ENCODE measurements at places on chromosomes 7 and 10.

DNA sequence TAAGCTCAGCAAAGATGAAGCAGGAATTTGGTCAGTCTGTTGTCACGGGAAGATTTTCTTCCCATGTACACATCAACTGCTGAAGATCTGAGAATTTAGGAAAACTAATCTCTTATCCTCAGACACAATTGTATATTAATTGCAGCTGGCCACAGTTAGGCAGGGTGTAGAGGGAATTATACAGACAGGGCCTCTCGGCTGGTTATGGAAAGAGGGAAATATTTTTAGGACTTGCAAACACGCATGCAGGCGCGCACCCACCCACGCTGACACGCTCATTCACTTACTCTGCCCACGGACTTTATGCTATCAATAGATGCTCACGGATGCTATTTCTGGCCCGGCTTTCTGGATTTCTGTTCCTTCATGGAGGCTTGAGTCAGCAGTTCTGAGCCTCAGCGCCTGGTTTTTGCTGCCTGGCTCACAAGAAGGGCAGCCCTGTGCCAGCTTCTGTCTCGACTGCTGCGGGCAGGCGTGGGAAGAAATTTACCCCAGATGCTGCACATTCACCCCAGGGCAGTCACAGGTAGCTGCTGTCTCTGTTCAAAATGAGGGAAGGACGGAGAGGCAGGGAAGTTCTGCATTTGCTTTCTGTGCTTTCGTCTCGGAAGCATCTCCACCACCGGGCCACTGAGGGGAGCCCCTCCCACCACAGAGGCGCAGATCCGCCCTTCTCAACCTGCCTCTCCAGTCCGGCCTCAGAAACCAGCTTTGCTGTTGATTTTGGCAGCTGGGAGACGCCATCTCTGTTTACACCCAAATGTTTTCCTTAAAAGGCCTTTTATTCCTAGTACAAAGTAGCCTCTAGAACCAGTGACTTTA lies 116.3 kb upstream of the BTBD16 start:
- DNase-seq: no peak

DNA sequence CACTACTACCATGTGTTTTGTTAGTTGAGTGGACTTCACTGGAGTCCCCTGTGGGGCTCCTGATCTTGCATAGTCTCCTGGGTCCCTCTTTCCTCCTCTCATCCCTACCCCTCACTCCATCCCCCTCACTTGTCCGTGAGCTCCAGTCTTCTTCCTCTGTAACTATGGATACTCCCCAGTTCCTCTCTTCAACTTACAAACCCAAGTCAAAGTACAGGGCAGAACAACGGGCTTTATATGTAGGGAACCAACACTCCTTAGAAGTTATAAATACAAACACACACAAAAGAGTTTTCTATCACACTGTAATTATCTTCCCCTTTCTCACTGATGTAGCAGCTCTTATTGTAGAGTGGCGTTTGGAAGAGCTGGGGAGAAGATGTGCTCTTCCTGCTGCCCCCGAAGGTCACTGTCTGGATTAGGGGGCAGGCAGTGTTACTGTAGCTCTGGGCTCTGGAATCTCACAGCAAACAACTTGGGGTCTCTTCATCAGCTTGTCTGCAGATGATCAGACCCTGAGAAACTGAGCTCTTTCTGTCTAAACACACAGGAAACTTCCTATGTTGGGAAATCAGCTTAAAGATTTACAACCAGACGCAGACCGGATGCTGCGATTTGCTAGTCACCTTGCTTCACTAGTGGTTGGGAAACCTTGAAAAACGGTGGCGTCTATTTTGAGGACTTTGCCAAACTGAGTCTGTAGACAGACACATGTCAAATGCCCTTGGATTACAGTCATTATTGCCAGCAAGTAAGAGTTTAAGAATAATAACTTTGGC lies 13.6 kb downstream of the SNX10 start:
- DNase-seq: no peak

GRCh38 chr7:30411897-30412296 lies 66.7 kb downstream of the NOD1 start:
- DNase-seq: no peak

DNA sequence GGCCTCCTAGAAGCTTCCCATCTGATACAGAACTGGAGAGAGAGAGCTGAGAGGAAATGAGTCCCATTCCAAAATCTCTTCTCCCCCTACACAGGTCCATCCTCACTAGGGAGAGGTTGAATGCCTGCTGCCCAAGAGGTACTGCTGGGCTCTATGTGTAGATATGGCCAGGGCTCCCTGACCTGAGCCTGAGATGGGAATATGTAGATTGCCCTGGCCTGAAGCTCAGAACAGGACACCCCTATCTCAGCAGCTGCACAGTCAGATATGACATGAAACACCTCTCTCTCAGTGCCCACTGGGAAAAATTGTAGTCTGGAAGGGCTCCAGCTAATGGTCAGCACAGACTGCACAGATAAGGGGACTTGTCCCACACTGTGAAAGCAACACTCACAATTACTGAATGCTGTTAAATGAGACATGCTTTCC lies 3.1 kb upstream of the IFIT1B start:
- no peak for DNase-seq

- no peak for DNase-seq
Measured at GRCh38 chr10:114094795-114095194, 51.1 kb downstream of the ADRB1 start.

DNA sequence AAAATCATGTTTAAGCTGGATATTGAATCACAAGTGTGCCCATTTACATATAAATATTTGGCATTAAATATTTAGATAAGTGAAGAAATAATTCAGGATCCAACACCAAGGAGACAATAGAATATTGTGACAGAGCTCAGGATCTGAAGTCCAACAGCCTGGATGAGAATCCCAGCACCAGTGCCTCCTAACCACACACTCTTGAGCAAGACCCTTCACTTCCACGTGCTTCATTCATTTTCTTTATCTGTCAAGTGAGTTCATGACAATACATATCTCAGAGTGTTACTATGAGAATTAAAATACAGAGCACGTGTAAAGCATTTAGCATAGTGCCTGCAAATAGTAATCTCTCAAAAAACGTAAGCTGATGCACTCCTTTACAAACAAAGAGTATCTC lies 78.4 kb upstream of the IKZF1 start:
- DNase-seq: no peak

- DNase-seq: peak; percentile 42
Measured at GRCh38 chr10:124381011-124381611, 37.6 kb downstream of the OAT start.

Measured in activated effector memory CD4-positive, alpha-beta T cell treated with anti-CD3 and anti-CD28 coated beads, Interleukin-2, amount 50 U/mL, for 16 hours (primary cell).